ENCODE measurements at places on chromosomes 5 and 9.

- peak; percentile 2 for DNase-seq
Observed at GRCh38 chr5:35087991-35088390, 40.2 kb upstream of the AGXT2 start.

DNA sequence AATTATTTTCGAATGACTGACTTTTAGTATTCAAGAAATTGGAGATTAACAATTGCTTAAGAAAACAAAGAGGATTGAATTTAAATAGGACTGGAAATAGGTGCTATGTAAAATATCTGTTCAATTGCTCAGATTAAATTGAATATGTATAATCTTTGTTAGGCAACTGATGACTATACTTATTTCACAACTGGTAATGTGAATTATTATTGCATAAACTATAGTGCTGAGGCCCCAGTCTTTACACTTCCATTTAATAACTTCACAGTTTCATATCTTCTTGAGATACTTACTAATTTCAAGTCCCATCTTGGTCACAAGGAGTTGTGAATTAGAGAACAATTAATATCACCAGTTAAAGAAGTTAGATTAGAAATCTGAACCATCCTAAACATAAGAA is 16.7 kb downstream of the CEP78 start:
- DNase-seq: peak; percentile 21

DNA sequence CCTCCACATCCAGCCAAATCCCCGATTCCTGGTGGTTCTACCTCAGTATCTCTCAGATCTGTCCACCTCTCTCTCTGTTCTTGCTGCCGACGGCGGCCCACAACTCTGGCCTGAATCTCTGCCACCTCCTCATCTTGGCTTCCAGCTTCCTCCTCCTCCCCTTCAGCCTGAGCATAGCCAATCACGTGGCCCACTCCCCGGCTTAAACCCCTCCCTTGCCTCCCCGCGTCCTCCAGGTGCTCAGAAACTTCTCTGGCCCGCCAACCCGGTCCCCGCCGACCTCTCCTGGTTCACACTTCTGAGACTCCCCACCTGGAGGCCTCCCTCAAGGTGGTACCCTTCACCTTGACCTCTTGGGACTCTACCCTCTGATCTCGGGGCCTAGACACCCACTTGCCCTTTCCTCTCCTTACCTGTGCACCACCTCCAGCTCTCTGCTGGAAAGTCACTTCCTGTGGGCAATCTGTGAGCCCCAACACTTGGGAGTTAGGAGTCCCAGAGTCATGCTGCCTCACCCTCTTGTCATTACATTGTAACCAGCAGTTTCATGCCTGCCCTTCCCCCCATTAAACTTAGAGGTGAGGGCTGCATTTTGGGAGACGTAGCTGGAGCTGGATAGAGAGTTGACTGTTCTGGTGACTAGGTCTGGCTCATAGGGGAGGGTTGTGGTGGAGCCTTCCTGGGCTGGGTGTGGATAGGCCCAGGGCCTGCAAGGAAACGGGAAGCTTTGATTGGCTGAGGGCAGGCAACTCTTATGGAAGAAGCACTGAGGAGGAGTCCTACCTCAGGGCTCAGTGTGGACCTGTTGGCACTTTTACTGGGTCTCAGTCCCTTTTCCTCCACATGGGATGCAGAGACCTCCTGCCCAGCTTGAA is 4.5 kb upstream of the SET start:
- peak; percentile 97 for DNase-seq

DNA sequence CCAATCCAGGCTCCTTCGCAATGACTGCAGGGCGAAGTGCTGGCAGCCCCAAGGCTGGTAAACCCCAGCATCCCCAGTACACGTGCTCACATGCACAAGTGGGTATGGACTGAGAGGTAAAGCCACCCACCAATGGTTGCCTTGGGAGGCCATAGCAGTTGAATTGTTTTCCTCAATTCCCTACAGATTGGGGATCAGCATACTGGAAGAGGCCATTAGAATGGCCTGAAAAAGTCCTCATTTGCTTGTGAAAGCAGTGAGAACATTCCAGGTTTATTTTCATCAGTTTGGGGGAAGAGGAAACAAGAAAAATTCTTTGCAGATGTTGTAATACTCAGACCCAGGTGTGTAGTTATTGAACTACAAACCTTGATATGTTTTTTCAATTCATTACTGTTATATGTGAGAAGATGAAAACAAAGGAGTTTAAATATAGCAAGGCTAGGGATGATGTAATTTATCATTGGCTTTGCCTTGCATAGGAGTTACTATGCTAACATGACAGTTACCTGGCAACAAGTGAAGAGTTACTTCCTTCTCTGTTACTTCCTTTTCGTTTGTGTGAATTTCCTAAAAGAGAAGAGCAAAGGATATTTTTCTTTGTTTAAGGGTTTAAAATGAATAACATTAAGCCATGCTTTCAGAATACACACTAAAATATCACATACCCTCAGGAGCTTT is 36.4 kb downstream of the MTMR12 start:
- DNase-seq: peak; percentile 72

- peak; percentile 52 for DNase-seq
Observed at GRCh38 chr9:125631391-125632085, 75.5 kb downstream of the MAPKAP1 start.

DNA sequence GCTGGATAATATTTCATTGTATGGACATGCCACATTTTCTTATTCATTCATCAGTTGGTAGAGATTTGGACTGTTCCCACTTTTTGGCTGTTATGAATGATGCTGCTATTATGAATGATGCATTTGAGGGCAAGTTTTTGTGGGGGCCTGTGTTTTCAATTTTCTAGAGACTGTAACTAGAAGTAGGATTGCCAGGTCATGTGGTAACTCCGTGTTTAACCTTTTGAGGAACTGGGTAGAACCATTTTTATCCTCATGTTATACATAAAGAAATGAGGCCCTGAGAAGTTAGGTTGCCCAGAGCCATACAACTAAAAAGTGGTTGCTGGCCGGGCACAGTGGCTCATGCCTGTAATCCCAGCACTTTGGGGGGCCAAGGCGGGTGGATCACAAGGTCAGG is 22.4 kb upstream of the STRBP start:
- DNase-seq: no peak

DNA sequence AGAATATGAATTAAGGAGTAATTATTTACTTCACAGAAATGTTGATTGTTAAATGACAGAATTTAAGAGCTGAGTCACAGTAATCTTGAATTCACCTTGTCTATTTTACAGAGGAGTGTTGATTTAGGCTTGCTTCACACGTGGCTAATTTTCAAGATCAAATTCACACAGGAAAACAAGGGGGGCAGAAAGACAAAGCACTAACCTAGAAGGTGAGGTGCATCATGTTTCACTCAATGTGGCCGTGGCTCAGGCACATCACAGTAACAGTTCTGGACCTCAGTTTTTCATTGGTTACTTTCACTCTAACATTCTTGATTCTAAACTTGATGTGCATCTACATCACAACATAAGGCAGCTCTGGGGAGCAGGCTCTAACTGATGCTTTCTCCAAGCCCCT is 69.6 kb upstream of the GNAQ start:
- DNase-seq: no peak

DNA sequence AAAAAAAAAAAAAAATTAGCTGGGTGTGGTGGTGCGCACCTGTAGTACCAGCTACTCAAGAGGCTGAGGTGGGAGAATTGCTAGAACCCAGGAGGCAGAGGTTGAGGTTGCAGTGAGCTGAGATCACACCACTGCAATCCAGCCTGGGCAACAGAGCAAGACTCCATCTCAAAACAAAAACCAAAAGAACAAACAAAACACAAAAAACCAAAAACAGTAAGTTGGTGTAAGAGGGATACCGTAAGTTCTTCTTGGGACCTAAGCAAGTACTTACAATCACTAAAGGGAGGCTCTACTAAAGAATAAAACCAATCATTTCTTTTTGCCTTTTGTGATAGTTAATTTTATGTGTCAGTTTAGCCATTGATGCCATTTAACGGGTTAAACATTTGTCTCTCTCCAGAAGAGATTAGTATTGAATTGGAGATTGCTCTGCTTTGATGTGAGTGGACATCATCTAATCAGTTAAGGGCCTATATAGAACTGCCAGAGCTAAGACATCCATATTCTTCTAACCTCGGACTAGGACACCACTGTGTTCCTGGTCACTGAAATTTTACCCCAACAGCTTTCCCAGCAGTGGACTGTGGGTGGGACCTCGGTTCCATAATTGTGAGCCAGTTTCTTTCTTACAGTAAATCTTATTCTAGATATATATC is 10.5 kb upstream of the ETF1 start:
- no peak for DNase-seq

GRCh38 chr9:16074963-16075362 is 522.1 kb downstream of the CCDC171 start:
- no peak for DNase-seq

- DNase-seq: no peak
Observed at GRCh38 chr5:180801596-180802324, 846 bp downstream of the MGAT1 start.

- no peak for DNase-seq
Observed at GRCh38 chr5:11620172-11620571, 284.1 kb downstream of the CTNND2 start.

DNA sequence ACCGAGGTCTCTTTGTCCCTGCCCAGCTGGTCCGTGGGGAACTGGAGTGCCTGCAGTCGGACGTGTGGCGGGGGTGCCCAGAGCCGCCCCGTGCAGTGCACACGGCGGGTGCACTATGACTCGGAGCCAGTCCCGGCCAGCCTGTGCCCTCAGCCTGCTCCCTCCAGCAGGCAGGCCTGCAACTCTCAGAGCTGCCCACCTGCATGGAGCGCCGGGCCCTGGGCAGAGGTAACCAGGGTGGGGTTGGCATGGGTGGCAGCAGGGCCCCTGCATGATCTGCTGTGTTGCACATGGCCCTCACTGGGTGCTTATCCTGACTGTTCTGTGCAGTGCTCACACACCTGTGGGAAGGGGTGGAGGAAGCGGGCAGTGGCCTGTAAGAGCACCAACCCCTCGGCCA is 119.2 kb upstream of the ICE1 start:
- DNase-seq: no peak

GRCh38 chr5:167952278-167952995 is 339.0 kb upstream of the WWC1 start:
- no peak for DNase-seq

DNA sequence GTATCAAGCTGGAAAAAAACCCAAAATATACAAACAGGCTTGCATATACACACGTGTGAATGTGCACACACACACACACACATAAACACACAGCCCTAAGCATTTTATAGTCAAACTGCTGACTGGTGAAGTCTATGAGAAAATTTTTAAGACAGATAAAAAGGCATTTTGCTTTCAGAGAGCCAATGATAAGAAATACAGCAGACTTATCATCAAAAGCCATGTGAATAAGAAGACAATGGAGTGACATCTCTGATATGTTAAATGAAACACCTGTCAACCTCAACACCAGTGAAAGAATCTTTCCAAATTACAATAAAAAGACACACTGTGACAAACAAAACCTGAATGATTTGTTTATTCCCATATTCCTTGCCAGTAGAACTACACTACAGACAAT is 233.3 kb downstream of the CDH9 start:
- DNase-seq: no peak

DNA sequence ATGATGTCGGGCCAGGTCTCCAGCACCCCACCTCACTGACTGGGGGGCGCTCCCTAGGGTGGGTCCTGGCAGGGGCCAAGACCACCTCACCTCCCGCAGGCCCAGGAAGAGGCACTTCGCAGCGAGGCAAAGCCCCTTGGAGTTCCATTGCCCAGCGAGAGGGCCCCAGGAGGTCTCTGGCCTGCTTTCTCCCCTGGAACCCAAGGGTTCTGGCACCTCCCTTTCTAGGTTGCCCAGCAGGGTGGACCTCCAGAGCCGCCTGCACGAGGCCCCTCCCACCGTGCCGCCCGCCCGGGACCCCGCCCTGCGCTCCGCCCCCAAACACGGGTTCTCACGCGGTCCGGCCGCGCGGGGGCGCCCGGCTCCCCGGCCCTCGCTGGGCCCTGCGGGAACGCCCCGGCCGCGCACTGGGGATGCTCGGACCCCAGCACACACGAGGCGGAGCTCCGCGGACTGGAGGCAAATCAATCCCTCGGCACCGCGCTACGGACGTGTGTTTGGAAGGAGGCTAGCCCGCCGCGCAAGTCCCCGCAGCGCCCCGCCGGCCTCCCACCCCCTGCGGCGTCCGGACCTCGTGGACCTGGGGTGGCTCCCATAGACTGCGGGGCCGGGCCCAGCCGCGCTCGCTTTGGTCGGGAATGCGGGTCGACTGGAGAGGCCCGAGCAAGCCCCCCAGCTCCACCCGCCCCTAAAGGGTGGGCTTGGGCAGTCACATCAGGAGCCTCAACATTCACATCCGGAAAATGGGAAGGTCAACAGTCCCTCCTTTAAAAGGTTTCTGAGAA is 99.5 kb upstream of the LMX1B start:
- DNase-seq: peak; percentile 46

- DNase-seq: no peak
Observed at GRCh38 chr5:5159282-5160103, 19.4 kb downstream of the ADAMTS16 start.

GRCh38 chr9:127183814-127184582 is 61.6 kb upstream of the ANGPTL2 start:
- no peak for DNase-seq

DNA sequence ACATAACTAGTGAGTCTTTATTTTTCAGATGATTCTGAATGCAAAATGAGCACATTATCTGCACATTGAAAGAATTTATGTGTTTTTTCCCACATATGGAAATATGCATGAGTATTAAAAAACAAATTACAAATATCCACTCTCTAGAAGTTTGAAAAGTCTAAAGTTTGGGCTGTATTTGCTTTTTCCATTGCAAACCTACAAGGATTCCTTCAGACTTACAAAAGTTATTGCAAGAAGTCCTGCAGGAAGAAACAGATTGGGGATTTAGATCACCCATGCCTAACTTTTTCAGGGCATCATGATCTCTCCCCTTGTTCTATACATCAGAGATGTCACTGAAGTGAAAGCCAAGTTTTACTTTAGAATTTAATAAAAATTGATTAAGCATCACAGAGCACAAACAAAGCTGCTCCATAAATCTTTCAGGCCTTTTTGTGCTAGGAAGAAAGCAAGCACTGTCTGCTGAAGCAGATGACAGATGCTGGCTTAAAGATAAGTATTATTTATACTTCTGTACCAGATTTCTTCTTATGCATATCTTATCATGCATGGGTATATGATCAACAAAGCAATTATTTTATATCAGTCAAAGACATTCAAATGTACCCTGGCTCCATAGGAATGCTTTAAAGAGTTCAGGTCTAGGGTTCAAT is 71.7 kb downstream of the NFIB start:
- no peak for DNase-seq

DNA sequence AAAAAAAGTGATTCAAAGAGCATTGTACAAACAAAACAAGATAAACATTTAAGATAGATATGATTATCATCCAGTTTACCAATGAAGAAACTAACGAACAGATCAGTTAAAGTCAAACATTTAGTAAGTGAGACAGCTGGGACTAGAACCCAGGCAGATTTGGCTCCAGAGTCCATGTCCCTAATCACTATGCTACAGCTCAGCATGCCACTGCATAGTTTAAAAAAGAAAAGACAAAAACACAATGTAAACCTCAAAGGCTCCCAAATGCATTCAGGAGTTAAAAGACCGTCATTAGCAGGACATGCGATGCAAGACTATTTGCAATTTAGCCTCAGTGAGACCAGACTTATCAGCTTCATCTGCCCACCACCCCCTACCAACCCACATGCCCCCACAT is 36.8 kb downstream of the DENND1A start:
- no peak for DNase-seq

GRCh38 chr5:123371575-123372179 is 51.5 kb downstream of the CEP120 start:
- peak; percentile 41 for DNase-seq
